ENCODE measurements at places on chromosomes 5 and 9.

- DNase-seq = peak; percentile 77
Observed at GRCh38 chr9:88076286-88077070, 61.8 kb downstream of the SPATA31C2 start.

GRCh38 chr9:136313111-136314055 is 9.5 kb upstream of the CCDC187 start:
- DNase-seq = no peak

DNA sequence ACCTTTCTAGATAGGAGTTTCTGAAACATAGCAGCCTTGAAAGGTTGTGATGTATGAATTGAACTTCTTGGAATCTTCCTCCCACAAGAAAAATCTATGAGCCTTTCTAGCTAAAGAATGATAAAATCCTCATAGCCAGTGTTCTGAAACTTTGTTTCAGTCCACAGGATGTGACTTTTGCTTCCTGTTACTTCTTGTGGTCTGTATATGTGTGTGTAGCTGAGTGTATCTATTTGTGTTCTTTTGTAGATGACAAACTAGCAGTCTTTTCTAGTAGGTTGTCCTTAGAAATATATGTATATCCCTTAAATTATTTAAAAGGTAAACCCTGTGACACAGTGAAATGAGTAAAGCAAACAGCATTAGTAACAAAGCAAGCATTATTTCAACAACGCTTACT is 188.8 kb downstream of the MRPS30 start:
- DNase-seq = no peak

DNA sequence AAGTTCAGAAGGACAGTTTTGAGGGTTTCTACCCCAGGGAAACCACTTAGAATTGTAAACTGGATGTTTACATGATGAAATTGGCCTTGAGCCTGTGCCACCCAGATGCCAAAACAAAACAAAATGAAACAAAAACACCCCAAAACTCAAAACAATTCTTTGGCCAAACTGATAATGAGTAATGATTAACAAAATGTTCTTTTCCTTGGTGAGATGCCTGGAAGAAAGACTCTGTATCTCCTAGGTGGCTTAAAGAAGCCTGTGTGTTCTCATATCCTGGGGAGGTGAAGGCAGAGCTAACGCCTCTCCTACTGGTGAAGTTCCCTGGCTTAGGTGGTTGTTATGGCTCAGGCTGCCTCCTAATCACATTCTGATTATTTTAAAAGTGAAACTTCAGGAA is 120.5 kb downstream of the NPR3 start:
- DNase-seq = no peak

GRCh38 chr9:98811051-98811650 is 3.7 kb downstream of the GALNT12 start:
- DNase-seq = no peak

- no peak for DNase-seq
Observed at GRCh38 chr5:156354571-156354970, 27.6 kb downstream of the SGCD start.

- no peak for DNase-seq
Observed at GRCh38 chr9:121696930-121697329, 45.5 kb downstream of the DAB2IP start.

DNA sequence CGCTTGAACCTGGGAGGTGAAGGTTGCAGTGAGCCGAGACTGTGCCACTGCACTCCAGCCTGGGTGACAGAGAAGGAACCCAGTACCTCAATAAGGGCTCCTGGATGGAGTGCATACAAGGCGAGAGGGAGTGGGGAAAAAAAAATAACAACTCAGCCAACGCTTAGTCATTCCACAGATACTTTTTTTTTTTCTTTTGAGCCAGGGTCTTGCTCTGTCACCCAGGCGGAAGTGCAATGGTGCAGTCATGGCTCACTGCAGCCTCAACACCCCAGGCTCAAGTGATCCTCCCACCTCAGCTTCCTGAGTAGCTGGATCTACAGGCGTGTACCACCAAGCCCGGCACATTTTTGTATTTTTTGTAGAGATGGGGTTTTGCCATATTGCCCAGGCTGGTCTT is 59.5 kb upstream of the GGTA1 start:
- DNase-seq = no peak

GRCh38 chr5:50733741-50734140 is 67.3 kb downstream of the PARP8 start:
- no peak for DNase-seq

- no peak for DNase-seq
Observed at GRCh38 chr5:80059354-80059980, 24.3 kb downstream of the THBS4 start.

- peak; percentile 77 for DNase-seq
Observed at GRCh38 chr5:84382363-84383295, 2.1 kb downstream of the EDIL3 start.

DNA sequence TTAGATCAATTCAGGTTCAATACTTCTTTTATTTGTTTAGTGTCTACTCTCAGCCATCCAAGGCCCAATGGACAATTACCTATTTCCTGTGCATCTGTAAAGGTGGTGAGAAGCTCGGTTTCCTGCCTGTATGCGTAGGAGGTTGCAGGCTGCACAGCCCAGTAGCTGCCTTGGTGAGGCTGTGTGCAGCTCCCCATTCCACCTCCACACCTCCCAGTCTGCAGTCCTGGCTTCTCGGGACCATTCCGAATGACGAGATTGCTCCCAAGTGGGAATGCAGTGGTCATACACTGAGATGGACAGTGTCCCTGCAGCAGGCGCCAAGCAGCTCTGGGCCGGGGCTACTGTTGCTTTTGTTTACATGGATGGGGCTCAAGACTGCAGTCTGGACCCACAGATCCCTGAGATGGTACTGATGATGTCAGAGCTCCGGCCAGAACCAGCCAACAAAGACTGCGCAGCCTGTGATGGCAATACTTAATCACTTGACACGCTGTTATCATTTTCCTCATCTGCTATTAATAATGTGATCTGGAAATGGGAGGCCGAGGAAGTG is 206.1 kb upstream of the IRX1 start:
- DNase-seq = no peak

DNA sequence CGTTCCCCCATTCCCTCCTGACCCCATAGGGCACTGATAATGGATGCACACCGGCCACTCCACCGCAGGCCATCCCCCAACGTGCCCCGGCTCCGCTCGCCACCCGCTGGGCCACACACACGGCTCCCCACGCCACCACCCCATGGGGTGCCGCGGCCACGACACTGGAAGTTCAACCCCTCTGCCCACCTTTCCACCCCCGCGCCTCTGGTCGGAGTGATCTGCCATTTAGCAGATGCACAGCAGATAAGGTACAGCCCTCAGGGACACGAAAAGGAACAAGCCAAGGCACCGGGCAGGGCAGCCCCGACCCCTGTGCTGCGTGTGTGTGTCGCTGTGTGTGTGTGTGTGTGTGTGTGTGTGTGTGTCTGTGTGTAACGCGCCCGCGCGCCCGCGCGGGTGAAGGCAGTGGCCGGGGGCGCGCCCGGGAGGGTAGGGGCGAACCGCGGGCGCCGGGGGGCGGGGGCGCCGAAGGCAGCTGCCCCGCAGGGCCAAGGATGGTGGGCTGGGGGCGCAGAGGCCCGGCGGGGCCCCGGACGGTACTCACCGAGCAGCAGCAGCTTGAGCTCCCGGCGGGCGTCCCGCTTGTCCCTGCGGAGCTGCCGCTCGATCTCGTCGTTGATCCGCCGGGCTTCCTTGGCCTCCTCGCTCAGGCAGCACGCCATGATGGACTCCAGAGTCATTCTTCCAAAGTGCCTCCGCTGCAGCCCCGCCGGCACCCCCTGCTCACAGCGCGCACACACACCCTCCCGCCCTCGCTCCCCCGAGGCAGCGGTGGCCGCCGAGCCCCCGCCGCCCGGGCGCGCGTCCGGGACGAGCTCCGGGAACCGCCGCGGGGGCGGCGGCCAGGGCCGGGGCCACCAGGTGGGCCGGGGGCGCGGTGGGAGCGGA is 813 bp downstream of the GNAQ start:
- peak; percentile 93 for DNase-seq

DNA sequence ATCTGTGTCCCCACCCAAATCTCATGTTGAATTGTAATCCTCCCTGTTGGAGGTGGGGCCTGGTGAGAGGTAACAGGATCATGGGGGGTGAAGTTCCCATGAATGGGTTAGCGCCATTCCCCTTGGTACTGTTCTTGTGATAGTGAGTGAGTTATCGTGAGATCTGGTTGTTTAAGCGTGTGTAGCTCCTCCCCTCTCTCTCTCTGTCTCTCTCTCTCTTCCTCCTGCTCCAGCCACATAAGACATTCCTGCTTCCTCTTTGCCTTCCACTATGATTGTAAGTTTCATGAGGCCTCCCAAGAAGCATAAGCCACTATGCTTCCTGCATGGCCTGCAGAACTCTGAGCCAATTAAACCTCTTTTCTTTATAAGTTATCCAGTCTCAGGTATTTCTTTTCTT is 28.8 kb downstream of the C5orf15 start:
- no peak for DNase-seq

GRCh38 chr5:126998201-126998631 is 32.1 kb downstream of the MARCHF3 start:
- no peak for DNase-seq

DNA sequence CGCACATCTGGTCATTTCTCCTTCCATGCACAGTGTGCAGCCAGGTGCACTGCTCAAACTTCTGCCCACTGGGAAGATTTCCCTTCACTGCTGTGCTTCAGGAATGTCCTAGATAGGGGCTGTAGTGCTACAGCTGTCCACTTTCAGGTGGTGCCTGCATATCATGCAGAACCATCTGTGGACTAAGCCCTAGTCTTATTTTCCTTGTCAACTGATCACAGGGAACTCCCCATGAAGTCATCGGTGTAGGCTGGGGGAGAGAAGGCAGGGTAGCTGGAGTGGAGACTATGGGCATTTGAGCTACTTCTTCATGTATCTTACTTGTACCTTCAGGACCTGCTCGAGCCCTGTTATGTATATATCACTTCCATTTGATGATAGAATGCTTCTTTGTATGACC is 150.9 kb upstream of the PLCXD3 start:
- no peak for DNase-seq

- DNase-seq = peak; percentile 48
Observed at GRCh38 chr9:94639061-94639998, at the start of gene FBP1. FBP1 (minus strand) TSS chr9:94639518; CDS start chr9:94639310, 208 bp downstream.

DNA sequence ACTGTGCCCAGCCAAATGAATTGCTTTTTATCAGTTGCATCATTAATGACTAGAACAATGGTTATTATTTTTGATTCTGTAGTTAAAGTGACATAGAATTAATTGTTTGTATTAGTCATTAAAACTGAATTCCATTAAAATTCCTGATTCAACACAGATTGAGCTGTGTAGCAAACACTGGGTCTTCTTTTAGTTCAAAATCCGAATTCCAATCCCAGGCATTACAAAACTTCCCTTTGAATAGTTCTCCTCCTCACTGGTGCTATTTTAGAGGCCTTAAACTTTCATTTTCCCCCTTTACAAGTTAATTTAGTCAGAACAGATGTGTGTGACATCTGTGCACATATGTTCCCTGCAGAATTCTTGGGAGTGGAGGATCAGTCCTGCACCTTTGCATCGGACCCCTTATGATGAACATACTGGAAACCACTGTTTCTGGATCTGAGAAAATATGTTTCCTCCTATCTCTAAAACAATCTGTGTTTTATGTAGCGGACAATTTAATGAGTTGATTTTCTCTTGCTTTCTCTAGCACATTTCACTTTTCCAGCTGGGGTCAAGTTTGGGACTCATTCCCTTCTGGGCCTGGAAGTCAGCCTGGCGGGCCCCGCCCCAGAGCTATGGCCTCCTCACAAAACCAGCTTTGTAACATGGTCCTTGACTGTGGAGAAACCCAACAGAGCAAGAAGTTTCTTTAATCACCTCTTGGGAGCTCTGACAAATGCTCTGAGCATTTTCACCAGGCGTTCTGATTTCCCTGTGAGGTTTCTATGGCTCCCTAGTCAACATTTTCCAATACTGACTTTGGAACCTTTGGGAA is 87.9 kb upstream of the MAMDC2 start:
- no peak for DNase-seq

DNA sequence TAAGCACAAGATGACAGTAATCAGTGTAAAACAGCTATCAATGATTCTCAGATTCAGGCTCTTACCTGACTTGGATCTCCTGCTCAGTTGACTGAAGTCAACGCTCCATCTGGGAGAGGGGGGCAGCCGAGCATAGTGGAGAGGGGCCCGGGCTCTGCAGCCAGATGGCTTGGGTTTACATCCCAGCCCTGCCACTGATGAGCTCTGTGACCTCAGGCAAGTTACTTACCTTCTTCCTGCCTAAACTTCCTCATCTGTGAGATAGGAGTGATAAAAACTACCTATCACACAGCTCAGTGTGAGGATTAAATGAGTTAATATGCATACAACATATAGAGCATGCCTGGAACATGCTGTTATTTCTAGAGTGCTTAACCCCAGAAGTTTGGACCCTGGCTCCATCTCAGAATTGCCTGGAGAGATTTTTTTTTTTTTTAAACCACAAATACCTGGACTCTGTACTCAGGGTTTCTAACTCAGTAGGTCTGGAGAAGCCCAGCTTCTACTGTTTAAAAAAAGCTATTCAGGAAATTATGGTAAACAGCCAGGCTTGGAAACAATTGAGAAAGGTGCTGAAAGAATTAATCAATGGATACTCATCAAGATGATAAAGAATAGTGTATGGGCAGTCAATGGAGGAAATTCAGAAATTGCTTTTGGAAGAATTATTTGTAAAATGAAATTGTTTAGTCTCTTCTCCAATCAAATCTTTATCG is 72.2 kb downstream of the ANKRD55 start:
- DNase-seq = no peak

DNA sequence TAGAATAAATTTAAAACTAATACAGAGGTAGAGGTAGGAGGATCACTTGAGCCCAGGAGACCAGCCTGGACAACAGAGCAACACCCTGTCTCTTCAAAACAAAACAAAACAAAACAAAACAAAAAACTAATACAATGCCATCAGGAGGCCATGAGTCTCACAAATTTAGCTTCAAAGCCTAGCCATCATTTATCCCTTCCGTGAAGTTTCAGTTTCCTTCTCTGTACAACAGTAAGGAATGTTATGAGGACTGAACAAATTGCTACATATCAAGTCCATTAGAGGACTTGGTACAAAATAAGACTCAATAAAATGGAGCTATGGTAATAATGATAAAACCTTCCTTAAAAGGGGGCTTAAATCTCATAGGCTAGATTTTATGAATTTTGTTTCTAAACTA is 60.8 kb downstream of the MAPKAP1 start:
- DNase-seq = no peak

DNA sequence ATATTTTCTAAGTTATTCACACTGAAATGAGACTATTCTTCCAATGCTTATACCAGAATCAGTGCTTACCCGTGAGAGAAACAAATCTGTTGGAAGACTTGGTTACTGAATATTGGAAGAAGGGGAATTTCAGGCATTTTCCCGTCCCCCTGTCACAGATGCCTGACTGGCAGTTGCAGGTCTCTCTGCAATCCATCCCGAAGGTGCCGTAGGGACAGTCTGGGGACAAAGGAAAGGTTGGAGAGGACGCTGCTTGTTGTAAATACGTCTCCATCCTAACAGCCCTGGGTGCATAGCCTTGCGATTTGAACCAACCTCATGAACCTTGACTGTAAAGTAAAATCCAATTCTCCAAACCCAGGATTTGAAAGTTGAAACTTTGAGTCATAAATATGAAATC is 3.5 kb downstream of the ESM1 start:
- DNase-seq = no peak

- DNase-seq = no peak
Observed at GRCh38 chr5:157839157-157839795, 19.7 kb downstream of the CLINT1 start.

Data from NCI-H1417 (cell line).